SHP77 (cell line): ENCODE measurements at places on chromosomes 13 and 19.

DNA sequence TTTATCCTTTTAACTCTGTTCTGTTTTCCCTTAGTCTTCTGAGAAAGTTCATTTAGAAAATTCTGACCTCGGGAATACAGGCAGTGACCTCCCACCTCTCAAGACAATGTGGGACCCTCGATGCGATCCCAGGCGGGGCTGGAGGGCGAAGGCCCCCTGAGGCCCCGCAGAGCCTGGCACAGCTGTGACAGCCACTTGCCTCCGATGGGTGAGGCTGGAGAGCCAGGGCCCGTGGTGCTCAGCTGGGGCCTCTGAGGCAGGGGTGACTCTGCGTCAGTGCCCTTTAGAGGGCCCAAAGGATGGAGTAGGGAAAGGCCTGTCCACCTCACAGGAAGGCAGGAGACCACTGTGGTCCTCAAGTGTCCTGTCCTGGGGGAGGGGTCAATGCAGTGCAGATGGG is 10.3 kb downstream of the GJA3 start:
- DNase-seq = no peak

- peak; percentile 80 for DNase-seq
These were observed 5.1 kb downstream of the JUNB start for GRCh38 chr19:12796146-12797071.

DNA sequence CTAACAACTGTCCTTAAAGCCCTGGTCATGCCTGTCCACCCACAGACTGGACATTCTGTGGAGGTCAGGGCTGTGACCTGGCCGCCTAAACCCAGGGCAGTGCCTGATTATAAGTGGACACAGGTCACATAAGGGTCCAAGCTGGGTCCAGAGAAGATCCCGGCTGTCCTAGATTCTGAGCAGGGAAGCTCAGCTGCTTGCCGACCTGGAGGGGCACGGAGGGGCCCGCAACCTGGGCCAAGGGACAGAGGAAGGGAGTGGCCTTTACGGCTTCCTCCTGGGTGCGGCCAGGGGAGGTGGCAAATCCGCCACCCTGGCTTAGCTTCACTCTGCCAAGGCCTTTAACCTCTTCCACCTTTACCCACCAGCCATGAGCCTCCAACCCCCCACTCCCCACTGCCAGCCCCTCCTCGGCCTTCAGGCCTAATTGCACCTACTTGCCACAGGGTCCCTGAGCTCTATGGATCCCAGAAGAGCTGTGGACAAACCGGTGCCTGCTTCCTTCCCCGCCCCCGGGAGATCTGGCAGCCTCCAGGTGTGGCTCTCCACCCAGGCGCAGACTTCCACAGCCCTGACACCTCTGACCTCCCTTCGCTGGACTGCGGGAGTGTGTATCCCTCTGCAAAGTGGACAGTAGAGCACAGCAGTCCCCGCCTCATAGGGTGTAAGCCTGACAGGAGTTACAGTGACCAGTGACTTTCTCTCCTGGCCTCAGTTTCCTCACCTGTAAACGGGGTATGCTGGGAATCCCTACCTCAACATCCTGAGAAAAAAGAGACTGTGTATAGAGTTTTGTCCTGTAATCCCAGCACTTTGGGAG is 1.7 kb downstream of the CD320 start:
- no peak for DNase-seq

DNA sequence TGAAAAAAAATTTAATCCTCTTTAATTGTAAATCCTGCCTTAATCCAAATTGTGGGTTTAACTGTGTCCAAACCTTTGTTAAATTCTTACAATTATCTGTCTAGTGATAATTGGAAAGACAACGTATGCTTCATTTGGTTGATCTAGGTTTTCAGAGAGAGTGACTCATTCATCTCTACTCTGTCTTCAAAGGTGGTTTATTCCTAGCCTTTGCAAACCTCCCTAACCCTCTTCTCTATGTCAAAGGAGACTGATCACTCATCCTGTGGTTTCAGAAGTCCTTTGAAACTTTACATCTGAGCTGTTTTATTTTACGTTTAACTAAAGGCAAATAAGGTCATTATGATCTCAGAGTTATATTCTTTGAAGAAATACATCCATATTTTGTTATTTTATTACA is 8.8 kb upstream of the OXGR1 start:
- DNase-seq = no peak
